ENCODE measurements at places on chromosomes 2 and 18.

- DNase-seq = peak; percentile 83
Observed at GRCh38 chr2:215269397-215270117, 42.3 kb upstream of the ATIC start.

GRCh38 chr2:226775032-226775509 is 24.5 kb downstream of the IRS1 start:
- DNase-seq = no peak

DNA sequence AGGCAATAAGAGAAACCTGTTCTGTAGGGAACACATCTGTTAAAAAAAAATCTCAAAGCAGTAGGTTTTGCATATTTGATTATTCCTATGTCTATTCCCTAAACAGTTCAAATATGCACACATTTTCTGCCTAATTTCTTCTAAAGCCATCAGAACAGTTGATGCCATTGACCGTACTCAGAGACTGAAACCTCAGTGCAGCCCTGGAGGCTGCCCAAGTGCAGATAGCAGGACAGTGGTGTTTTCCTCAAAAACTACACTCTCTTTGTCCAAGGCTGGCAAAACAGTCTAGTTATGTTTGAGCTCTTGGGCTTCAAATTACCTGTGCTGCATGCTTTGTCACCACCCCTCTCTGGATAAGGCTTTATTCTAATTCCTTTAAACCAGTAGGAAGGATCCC is 23.3 kb upstream of the NFE2L2 start:
- no peak for DNase-seq

DNA sequence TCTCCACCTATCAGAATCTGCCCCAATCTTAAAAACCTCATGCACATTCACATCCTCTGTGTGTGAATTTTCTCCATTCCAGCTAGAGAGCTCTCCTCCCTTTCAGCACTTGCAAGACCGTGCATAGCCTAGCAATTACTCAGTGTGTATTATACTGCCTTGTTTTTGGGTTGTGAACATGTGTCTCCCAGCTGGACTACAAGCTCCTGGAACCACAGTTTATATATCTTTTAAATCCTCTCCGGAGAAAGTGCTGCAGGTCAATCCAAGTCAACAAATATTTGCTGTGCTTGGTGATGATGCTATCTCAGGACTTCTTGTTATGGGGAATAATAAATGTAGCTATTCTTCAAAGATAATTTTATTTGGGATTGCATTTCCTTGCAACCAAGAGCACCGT is 58.2 kb upstream of the MEX3C start:
- DNase-seq = no peak

DNA sequence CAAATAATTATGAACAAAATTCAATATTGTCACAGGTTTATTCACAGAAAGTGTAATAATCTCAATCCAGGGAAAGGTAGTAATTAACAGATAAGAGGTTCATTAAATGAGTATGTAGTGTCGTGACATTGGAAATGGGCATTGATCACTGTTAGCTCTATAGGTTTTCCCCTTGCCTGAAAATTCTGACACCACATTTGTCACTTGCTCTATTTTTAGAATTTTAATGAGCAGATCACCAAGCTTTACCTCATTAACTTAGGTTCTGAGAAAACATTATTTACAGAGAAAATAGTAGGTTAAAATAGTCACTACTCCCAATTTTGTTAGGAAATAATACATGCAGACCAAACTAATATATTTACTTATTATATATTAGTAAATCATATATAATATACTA is 344.0 kb downstream of the DSC3 start:
- no peak for DNase-seq

- DNase-seq = no peak
Observed at GRCh38 chr2:239209783-239210182, 191.0 kb downstream of the HDAC4 start.

DNA sequence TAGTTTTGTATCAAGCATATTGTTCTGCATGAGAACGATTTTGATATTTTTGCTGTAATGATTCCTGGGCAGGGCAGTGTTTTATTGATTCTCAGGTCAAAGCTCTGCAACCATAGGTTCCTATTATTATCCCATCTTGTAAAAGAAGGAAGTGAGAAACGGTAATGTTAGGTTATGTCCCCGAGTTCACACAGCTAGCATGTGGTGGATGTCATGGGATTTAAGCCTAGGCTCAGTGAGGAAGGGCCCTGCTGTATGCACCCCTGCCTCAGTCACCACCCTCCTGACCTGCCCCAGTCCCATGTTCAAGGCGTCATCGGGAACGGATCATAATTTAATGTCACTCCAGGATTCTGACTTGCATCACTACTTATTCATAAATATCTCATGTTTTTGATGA is 10.7 kb downstream of the ACP1 start:
- DNase-seq = no peak

DNA sequence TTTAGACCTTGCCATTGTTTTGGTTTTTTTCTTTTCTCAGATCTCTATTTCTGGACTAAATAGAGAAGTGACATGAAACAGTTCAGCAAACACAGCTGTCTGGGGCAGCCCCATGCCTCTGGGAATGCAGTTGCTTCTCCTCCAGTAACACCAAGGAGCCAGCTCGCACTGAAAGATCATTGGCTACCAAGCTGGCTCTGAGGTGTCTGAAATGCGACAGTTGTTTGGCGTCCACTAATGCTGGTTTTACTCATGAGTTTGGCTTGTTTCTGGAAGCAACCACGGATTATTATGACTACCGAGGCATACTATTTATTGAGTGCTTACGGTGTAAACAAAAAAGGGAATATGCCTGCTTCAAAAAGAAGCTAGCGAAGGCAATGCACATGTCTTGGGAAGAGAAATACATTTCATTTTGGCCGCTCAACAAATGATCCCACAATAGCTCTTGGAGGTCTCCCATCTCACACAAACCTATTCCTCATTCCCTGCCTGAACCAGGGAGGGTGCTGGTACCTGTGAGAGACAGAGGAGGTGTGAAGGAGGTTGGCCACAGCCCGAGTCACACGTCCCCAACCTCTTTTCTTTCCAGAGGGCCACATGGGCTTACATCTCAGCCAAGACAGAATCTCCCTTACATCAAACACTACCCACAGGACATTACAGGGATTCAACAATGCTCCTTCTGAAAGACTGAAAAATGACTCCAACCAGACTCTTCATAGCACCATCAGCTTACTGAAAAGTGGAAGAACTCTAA is 37.5 kb upstream of the NEB start:
- DNase-seq = no peak

DNA sequence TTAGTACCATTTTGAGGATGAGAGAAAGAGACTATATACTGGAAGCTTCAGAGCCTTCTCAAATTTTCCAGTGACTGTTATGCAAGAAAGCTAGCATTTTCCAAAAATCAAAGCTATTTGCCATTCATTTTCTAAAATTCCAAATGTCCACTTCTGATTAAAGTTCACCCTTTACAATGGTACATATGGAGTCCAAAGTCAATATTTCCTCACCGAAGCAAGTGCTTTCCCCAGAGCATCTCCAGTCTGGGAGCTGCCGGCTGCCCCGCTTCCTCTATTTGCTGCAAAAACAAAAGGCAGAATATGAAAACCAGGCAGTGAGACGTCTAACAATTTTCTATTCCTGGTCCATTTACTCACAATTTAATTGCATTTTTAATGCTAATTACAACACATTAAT is 302.0 kb upstream of the CCDC68 start:
- no peak for DNase-seq

GRCh38 chr2:227607941-227608340 is 6.7 kb downstream of the SCYGR3 start:
- DNase-seq = no peak

GRCh38 chr2:112794131-112794733 is 9.9 kb upstream of the IL1A start:
- DNase-seq = no peak

- no peak for DNase-seq
Observed at GRCh38 chr2:8541223-8541622, 140.6 kb upstream of the ID2 start.

GRCh38 chr18:45386041-45386655 is 229.1 kb upstream of the SLC14A2 start:
- no peak for DNase-seq

DNA sequence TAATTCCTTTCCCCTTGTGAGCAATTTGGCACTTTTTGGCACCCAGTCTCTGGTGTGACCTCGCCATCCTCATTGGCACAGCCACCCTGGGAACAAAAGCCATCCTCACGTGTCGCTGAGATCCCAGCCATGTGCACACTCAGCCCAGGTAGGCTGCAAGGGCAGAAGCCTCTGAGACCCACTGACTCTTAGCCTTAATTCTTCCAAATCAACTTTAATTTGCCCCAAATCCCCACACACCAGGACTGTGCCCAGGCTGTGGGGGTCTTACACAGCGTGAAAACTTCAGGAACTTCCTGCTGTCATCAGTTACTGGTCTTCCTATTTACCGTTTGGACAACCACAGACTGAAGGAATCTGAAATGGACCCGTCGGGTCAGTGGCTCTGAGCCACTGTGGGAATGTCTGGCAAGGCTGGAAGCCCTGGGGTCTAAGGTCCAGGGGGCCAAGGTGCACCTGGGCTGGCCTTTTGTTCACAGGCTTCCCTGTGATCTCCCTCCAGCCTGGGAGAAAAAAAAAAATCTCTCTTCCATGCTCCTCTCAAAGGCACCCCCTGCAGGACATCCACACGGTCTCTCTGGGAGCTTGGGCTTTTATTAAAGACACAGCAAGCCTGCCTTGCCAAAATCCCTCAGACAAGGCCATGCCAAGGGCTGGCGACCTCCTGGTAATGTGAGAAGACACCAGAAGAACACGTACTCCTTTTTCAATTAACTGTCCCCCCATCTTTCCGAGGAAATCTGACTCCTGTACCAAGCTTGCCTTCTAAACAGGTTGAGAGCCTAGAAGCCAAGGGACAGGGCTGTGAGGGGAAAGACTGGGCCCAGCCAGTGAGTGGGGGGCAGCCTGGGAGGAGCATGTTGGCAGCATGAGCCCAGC is 42.1 kb upstream of the LAPTM4A start:
- DNase-seq = no peak

- DNase-seq = no peak
Observed at GRCh38 chr2:193907561-193907960, 1712.8 kb upstream of the TMEFF2 start.

GRCh38 chr18:72543357-72544055 is 636 bp downstream of the CBLN2 start:
- no peak for DNase-seq

DNA sequence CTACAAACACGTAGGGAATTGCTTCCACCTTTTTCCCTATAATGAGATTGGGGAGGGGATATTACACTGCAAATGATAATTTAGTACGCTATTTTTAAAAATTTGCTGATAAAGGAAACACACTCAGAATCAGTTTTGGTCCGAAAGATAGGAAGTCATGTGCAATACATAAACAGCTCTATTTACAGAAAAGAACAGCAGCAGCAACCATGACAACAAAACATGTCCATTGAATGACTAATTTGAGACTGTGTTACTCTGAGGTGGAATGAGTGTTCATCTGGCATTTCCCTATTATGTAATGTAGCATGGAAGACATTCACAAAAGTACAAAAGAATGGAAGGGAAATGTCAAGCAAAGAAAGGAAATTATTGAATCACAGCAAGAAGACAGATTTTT is 337.2 kb downstream of the NBAS start:
- no peak for DNase-seq

DNA sequence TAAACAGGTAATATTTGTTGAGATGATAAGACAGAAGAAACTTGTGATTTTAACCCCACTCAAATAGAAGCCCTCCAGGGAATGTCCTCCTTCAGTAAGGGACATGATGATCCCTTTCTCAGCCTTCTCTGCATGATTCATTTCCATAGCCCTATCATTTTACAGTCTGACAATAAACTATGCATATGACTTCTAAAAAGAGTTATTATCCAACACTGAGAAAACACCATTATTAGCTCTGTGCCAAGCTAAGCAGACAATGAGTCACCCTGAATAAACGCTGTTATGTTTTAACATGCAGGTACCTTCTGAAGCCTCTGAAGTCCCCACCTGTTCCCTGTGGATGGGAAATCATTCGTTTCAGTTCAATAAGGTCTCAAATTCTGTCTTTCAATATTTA is 54.7 kb downstream of the DTNB start:
- no peak for DNase-seq

DNA sequence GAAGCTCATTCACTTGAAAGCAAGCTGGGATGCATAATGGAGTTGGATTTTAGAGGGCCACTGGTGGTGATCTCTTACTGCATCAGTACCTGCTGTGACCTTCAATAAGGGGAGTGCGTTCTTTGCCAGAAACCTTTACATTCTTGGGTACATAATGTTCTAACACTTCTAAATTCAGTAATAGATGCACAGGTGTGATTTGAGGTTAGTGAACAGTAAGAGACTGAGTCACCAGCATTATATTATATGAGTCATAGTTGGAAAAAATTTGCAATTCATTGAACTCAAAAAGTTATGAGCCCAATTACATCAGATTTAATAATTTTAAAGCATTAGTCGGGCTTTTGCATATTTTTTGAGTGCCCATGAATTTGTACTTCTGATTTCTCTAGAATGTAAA is 803.3 kb downstream of the ADCYAP1 start:
- DNase-seq = no peak

DNA sequence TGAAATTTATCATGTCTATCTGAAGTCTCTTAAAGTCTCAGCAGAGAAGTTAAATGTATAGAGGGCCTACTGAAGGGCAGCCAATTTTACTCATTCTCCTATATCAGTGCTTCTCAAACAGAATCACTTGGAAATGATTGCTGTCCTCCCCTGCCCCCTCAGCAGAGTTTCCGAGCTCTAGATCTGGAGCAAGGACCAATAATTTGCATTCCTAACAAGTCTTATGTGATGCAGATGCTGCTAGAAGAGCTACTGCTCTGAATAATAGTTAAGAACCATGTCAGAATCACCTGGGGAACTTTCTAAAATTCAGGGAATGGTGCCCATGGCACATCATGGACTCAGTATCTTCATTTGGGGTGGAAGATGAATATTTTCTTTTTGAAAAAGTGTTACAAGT is 105.6 kb upstream of the EPHA4 start:
- no peak for DNase-seq

DNA sequence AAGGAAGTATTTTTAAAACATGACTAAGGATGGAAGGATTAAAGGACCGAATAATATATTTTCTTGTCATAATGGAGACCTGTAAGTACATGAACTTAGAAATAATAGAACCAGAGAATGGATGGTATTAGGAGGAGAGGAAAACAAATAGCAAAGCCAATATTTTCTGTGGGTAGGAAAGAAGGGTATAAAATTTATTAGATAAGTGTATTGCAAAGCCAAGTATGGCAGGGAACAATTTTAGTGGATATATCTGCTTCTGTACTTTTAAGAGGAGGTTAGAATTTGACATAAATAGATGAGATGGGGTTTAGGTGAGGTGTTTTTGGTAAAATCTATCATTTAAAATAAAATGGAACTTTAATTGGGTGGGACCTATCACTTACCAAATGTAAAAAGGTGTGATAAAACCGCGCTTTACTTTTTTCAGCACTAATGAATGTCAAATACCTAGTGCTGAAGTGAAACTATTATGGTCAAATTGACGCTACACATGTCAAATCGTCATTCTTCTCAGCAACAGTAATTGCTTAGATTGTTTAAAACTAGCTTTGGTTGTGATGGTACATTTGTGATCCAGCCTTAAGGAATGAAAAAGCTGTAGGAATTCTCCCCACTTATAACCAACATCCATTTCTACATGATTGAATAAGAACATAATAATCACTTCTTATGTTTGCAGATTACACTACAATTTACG is 78.1 kb upstream of the ZEB2 start:
- no peak for DNase-seq

Data from midbrain (tissue), 1 donor.